ENCODE measurements at places on chromosomes 7 and 10. TPM values are rescaled to one million over a fixed set of nuclear protein-coding genes. Genes with fewer than 3 reads are reported as not detected.

Gene FAM241B
- polyA plus RNA-seq, result 8.9 TPM

Gene EZH2
- 39.5 TPM for polyA plus RNA-seq

Gene OR13A1
- 0.09 TPM for polyA plus RNA-seq

Gene ANKRD22
- polyA plus RNA-seq, result 0.22 TPM

Gene CFAP69
- 13.5 TPM for polyA plus RNA-seq

Gene SGPL1
- polyA plus RNA-seq, result 59.1 TPM

Gene CCDC172
- not detected for polyA plus RNA-seq

Gene AMZ1
- 0.12 TPM for polyA plus RNA-seq

Gene BTBD16
- 0.66 TPM for polyA plus RNA-seq

Gene C7orf33
- polyA plus RNA-seq, result not detected

- no peak for DNase-seq
Observed at GRCh38 chr7:84136336-84136735, 58.3 kb downstream of the SEMA3A start.

GRCh38 chr10:123425680-123426079, 240.5 kb upstream of the GPR26 start:
- DNase-seq, result no peak

GRCh38 chr10:556971-557637, 132.4 kb downstream of the DIP2C start:
- DNase-seq, result no peak

GRCh38 chr7:10930551-10930950, 43.1 kb upstream of the PHF14 start:
- no peak for DNase-seq

DNA sequence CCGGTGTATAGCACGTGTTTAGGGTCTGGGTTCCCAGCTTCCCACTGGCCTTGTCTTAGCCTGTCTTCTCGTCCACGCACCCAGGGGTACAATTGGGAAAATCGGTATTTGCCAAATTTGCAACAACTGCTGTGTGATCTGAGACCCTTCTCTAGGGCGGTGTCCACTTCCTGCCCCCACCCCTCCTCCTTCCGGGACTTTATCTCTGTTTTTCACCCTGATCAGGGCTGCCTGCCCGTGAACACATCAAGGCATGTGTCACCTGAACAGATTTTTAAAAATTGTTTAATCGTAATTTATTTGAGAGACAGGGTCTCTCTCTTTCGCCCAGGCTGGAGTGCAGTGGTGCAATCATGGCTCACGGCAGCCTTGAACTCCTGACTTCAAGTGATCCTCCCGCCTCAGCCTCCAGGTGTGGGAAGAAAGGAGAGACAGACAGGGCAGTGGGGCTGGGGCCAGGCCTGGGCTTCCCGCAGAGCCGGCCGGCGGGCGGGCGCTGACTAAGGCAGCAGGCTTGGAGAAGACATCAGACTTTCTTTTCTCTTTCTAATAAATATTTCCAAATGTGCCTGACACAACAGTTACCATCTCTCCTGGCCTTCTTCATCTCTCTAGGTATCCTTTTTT, 27.5 kb downstream of the ELFN1 start:
- no peak for DNase-seq

DNA sequence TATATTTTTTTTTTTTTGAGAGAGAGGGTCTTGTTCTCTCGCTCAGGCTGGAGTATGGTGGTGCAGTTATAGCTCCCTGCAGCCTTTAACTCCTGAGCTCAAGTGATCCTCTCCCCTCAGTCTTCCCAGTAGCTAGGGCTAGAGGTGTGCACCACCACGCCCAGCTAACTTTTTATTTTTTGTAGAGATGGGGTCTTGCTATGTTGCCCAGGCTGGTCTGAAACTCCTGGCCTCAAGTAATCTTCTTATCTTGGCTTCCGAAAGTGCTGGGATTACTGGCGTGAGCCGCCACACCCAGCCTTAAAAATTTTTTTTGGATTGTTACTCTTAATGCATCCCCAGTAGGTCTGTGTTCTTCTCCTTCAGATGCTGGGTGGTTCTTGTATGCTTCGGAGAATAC, 4.2 kb downstream of the UBTD1 start:
- DNase-seq, result no peak

- DNase-seq, result no peak
Observed at GRCh38 chr10:81177651-81178244, 640.0 kb downstream of the SH2D4B start.

GRCh38 chr10:48974510-48975156, 35.0 kb upstream of the LRRC18 start:
- DNase-seq, result no peak

- no peak for DNase-seq
Observed at GRCh38 chr10:98389398-98389797, 25.6 kb downstream of the PYROXD2 start.

DNA sequence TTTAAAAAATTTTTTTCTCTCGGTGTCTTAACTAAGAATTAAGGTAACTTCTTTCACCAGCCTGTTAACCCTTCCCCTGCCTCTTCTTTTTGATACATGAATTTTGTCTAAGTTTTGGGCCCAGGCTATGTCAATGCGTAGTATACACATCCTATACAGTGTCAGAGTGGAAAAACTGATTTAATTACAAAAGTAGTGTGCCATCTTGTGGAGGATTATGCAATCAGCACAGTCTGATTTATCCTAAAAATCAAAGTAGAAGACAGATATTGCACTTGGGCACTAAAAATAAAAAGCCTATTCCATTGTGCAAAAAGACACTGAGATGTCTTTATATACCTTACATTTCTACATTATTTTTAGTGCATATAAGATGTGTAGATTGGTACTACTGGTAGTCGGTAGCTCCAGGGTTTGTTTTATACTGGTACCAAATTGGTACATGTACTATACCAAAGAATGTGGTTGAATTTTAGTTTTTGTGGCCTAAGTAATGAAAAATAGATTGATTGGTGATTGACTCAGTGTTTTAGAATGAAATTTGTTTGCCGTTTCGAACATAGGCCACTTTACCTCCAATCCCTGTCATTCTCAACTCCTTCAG, 96.6 kb downstream of the MKLN1 start:
- peak; percentile 15 for DNase-seq

GRCh38 chr10:6011558-6011957, 34.2 kb upstream of the IL15RA start:
- no peak for DNase-seq

- no peak for DNase-seq
Observed at GRCh38 chr7:95322396-95322795, 1.9 kb downstream of the PON1 start.

DNA sequence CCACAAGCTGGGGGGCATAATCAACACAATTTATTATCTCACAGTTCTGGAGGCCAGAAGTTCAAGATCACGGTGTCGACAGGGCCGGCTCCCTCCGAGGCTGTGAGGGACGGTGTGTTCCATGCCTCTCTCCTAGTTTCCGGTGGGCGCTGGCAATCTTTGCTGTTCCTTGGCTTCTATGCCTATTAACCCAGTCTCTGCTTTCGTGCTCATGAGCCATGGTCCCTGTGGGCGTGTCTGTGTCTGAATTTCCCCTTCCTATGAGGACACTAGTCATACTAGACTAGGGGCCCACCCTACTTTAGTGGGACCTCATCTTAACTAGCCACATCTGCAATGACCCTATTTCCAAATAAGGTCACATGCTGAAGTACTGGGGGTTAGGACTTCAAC, 29.4 kb downstream of the HIPK2 start:
- no peak for DNase-seq

DNA sequence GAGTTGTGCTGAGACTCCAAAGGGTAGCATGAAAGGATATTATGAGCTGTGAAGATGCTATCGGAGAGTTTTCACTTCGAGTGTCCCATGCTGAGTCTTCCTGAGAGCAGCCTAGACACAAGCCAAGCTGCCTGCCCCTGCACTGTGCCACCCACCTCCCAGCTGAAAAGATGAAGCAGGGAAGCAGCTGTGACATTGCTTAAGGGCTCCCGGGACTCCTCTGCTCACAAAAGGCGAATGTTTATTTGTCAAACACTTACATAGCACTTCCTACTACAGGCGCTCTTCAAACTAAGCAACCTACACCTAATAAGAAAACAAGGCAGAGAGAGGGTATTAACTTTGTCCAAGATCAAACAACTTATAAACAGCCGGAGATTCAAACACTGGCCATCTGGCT, 95.6 kb downstream of the OSBPL3 start:
- no peak for DNase-seq

DNA sequence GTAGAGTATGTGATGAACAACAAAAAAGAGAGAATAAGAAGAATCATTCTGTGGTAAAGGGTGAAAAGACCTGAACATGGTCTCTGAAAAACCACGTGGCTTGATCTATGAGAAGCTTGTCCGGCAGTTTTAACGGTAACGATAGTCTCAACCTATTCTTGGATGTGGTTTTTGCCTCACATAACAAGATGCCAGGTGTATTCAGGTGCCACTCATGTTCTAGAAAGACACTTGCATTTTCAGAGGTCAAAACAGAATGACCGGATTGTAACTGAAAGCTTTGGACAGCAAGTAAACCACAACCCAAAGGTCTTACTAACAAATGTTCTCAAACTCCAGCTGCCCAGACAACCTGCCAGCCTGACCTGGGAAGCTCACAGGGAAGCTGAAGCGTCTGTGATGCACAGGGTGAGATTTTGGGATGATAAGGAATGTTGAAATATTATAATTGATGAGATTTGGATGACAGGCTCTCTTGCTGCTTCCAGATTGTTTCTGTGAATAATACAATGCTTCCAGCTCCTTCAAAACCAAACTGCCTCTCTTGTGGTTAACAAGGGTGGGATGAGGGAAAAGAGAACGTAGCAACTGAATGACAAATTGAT, 137.4 kb upstream of the GRB10 start:
- no peak for DNase-seq

Measured in right renal pelvis (tissue), 4 donors.